Breast epithelium (tissue), 4 donors: ENCODE measurements at places on chromosomes 12 and 14. TPM values are rescaled to one million over a fixed set of nuclear protein-coding genes. Genes with fewer than 3 reads are reported as not detected.

Gene WSCD2
- total RNA-seq: 0.33 TPM

Gene PIWIL1
- total RNA-seq: under 0.01 TPM

Gene RNASE2
- 1.3 TPM for total RNA-seq

Gene RNFT2
- under 0.01 TPM for total RNA-seq

Gene PLEK2
- total RNA-seq: 3.4 TPM

Gene PTPRB
- 33.6 TPM for total RNA-seq

Gene DPPA3
- not detected for total RNA-seq

Gene SLC6A15
- 2.0 TPM for total RNA-seq

DNA sequence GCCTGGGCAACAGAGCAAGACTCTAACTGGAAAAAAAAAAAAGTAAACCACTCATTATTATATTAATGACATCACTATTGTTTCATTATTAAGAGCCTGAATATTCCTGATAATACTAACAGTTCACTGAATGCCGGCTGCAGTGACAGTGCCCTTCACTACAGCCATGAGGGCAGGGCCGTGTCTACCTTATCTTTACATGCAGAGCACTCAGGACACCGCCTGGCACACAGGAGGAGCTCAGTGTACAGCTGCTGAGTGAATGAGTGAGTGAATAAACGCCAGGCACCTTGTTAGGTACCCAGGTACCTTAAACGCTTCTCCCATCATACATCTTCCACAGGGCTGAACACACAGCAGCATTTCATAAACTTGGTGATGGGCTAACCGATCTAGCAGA is 23.2 kb downstream of the ZFYVE1 start:
- H3K27me3 ChIP-seq: no peaks in the 10 kb centered on the region
- H3K4me1 ChIP-seq: no peaks in the 10 kb centered on the region
- no peaks in the 10 kb centered on the region for H3K36me3 ChIP-seq
- H3K4me3 ChIP-seq: no peak overlapping the region

DNA sequence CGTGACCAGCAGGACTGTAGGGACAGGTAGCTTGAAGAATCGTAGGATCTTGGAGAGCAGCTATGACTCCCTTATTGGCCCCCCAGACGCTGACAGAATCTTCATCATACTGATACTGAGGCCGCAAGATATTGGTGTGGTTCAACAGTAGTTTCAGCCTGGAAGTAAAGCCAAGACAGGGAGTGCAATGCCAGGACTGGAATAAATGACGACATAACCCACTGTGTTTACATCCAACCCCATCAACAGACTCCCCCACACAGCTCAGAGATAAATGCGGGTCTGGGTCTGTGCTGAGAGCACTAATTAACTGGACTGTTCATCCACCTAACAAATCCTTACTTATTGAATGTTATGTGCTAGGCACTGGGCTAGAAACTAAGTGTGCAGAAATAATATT is 16.6 kb downstream of the NOXRED1 start:
- DNase-seq: no peak
- no peak overlapping the region for H3K4me3 ChIP-seq
- no peaks in the 10 kb centered on the region for H3K36me3 ChIP-seq
- H3K4me1 ChIP-seq: no peaks in the 10 kb centered on the region
- H3K27ac ChIP-seq: no peak overlapping the region

DNA sequence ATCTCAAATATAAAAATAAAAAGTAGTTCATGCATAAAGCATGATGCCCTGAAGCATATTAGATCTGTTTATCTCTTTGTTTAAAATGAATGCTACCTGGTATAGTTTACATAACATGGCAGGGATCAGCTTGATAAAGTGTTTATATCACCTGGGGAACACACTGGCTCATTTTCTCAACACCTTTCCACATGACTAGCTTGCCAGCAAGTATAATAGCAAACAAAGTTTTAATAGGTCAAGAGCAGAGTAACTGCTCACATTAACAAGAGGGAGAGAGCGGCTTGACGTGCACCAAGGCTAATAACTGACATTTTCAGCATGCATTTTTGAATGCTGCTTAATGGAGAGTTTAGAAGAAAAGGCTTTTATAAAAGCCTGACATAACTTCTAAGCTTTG is 246.4 kb downstream of the EGLN3 start:
- H3K27me3 ChIP-seq: no peaks in the 10 kb centered on the region
- no peaks in the 10 kb centered on the region for H3K4me1 ChIP-seq

DNA sequence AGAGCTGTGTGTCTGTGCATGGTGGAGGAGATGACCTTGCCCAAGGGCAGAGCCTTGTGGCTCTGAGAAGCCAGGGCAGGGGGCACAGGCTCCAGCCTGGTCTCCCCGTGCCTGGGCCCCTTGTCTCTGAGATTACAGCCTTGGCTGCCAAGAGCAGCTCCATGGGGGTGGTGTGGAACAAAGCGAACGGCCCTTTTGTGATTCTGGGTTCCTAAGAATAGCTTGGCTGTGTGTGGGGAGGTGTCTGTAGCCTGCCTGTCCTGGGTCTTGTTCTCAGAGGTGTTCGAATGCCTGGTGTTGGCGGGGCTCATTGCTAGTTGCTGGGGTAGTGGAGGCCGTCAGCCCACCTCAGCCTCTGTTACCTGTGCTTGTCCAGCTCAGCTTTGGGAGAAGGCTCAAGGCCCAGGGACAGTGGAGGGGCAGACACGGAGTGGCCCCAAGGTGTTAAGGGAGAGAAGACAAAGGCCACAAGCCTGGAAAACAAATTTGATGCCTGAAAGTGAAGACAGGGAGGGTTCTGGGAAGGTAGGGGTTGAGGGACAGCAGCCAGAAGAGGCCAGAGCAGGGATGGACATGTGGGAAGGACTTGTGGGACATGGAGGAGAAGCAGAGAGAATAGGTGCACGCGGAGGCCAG is 7.4 kb upstream of the MYH7 start:
- H3K4me1 ChIP-seq: no peaks in the 10 kb centered on the region
- H3K4me3 ChIP-seq: no peak overlapping the region
- no peaks in the 10 kb centered on the region for H3K27me3 ChIP-seq
- no peak for DNase-seq
- H3K36me3 ChIP-seq: no peaks in the 10 kb centered on the region

GRCh38 chr12:69028941-69029729 is 96.2 kb upstream of the CPM start:
- DNase-seq: no peak
- H3K27me3 ChIP-seq: no peaks in the 10 kb centered on the region
- H3K4me3 ChIP-seq: no peak overlapping the region
- H3K27ac ChIP-seq: no peak overlapping the region
- H3K4me1 ChIP-seq: no peaks in the 10 kb centered on the region
- H3K36me3 ChIP-seq: no peaks in the 10 kb centered on the region

DNA sequence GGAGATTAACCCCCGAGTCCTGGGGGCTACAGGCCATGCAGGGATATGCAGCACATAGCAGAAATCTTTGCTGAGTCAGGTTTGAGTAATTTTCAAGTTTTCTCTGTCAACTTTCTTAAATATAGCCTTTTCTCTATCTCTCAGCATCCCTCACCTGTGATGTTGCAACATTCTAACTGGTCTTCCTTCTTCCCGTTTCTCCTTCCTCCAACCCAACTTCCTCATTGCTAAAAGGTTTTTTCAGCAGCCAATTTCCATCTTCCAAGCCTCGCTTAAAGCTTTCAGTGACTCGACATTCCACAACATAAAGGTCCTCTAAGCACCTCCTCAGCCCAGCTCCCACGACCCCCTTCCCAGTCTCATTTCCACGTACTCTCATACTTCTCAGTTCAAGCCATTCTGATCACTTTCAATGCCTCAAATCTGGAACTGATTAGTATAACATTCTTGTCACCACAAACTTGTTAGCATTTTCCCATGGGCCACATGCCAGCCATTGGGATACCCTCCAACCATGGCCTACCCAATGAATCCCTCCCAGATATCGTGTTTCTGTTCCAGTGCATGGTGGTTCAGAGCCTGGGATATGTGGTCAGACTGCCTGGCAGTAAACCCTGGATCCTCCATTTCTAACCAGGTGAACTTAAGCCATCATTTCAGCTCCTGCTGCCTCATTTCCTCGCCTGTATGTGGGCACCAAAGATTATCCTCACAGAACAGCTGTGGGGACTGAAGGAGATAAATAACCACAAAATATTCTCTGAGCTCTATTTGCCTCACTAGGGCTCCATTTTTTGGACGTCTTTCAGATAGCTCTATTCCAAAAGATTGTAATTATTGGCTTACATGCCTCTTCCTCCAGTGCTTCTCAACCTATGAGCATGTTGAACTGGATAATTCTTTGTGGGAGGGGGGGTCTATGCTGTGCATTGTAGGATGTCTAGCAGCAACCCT is 65.8 kb downstream of the KCNK10 start:
- H3K27me3 ChIP-seq: no peaks in the 10 kb centered on the region
- peak overlapping the region; percentile 0 for H3K27ac ChIP-seq
- H3K36me3 ChIP-seq: no peaks in the 10 kb centered on the region

GRCh38 chr12:53571295-53571694 is 54.9 kb downstream of the ATF7 start:
- no peak overlapping the region for H3K27ac ChIP-seq
- H3K27me3 ChIP-seq: no peaks in the 10 kb centered on the region
- H3K36me3 ChIP-seq: no peaks in the 10 kb centered on the region
- no peak for DNase-seq
- H3K4me1 ChIP-seq: peaks cover 1% of the 10 kb centered on the region
- no peak overlapping the region for H3K4me3 ChIP-seq

- no peak for DNase-seq
- no peak overlapping the region for H3K27ac ChIP-seq
- no peaks in the 10 kb centered on the region for H3K27me3 ChIP-seq
- H3K4me1 ChIP-seq: no peaks in the 10 kb centered on the region
- H3K4me3 ChIP-seq: no peak overlapping the region
Measured at GRCh38 chr14:45698462-45699134, 445.6 kb upstream of the MIS18BP1 start.

- H3K27me3 ChIP-seq: no peaks in the 10 kb centered on the region
- no peak for DNase-seq
- no peaks in the 10 kb centered on the region for H3K4me1 ChIP-seq
- no peak overlapping the region for H3K27ac ChIP-seq
- no peaks in the 10 kb centered on the region for H3K36me3 ChIP-seq
- no peak overlapping the region for H3K4me3 ChIP-seq
Measured at GRCh38 chr12:14810953-14811483, 3.0 kb downstream of the SMCO3 start.

DNA sequence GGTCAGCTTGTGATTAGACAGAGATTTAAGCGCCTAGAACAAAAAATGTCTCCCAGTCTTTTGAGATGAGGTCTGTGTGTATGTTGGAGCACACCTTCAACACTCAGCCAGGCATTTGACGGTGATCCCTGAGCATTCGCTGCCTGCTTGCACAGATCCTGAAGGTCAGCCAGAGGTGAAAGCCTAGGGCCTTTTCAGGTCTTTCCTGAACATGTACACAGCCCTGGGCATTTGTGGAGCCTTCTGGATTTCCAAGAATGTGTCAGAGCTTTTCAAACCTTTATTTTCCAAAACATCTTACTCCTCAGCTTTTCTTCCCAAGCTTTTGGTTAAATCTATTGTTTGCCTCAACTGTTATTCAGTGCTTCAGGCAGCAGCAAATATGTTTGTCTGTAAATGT is 59.1 kb upstream of the AMN start:
- H3K27me3 ChIP-seq: no peaks in the 10 kb centered on the region
- H3K4me1 ChIP-seq: no peaks in the 10 kb centered on the region
- no peak overlapping the region for H3K4me3 ChIP-seq
- H3K36me3 ChIP-seq: no peaks in the 10 kb centered on the region
